ENCODE measurements at places on chromosomes 2 and 18. TPM values are rescaled to one million over a fixed set of nuclear protein-coding genes. Genes with fewer than 3 reads are reported as not detected.
A peak's percentile ranks its signal among the peaks of the same experiment; 100 is the strongest.

The GAD1 gene
- total RNA-seq = not detected

The LYPD6 gene
- not detected for total RNA-seq

The POTEI gene
- not detected for total RNA-seq

The PLEKHA3 gene
- total RNA-seq = 31.9 TPM

The CD226 gene
- total RNA-seq = 94.6 TPM

The ZC3H6 gene
- 36.8 TPM for total RNA-seq

The SFT2D3 gene
- total RNA-seq = 14.4 TPM

The ZNG1B gene
- total RNA-seq = 44.0 TPM

The TOGARAM2 gene
- total RNA-seq = 1.8 TPM

DNA sequence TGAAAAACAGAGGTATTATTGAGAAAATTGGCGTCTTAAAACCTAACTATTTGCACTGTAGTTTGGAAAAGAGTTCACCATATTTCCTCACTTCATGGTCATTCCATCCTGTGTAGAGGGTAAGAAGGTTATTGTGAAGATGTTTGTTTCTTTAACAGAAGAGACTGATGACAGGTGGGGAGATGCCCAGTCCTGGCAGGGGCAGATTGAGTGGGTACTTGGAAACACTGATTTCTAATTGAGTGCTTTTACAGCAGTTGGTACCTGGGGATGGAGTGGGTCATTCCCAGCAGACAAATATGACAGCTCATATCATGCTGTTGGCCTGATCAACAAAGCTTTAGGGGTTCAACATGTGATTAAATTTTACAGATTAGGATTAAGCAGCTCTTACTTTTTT is 67.5 kb downstream of the MYOM1 start:
- no peak for DNase-seq
- no peaks in the 10 kb centered on the region for H3K27me3 ChIP-seq
- H3K4me1 ChIP-seq = no peaks in the 10 kb centered on the region
- H3K36me3 ChIP-seq = no peaks in the 10 kb centered on the region
- no peak overlapping the region for H3K4me3 ChIP-seq

GRCh38 chr2:232898592-232899543 is 28.8 kb downstream of the SNORC start:
- H3K4me3 ChIP-seq = no peak overlapping the region
- no peaks in the 10 kb centered on the region for H3K36me3 ChIP-seq
- no peaks in the 10 kb centered on the region for H3K4me1 ChIP-seq
- H3K27me3 ChIP-seq = no peaks in the 10 kb centered on the region
- DNase-seq = no peak

GRCh38 chr2:20401489-20401835 is 45.4 kb upstream of the RHOB start:
- H3K4me3 ChIP-seq = no peak overlapping the region
- no peaks in the 10 kb centered on the region for H3K27me3 ChIP-seq
- H3K4me1 ChIP-seq = no peaks in the 10 kb centered on the region
- no peak overlapping the region for H3K27ac ChIP-seq
- H3K36me3 ChIP-seq = no peaks in the 10 kb centered on the region
- DNase-seq = no peak

- DNase-seq = no peak
- peaks cover 37% of the 10 kb centered on the region for H3K4me1 ChIP-seq
- H3K27me3 ChIP-seq = no peaks in the 10 kb centered on the region
- H3K36me3 ChIP-seq = no peaks in the 10 kb centered on the region
Observed at GRCh38 chr2:223949241-223949840, 4.2 kb upstream of the WDFY1 start.

DNA sequence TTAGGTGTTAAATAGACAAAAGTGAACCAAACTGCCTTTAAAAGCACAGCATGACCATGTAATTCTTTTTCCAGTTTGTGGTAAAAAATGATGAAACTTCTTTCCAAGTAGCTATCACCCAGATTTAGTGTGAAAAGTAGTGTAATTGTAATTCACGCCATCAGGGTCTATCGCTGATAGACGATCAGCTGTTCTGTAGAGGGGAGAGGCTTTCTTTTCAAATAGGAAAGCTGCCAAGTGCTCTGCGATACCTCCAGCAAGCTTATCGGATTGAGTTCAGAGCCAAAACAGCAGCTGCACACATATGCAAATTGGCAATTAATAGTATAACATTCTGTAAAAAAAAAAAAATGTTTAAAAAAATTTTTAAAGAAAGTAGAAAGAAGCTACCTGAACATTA is 61.9 kb upstream of the PSMD14 start:
- no peak for DNase-seq
- no peak overlapping the region for H3K27ac ChIP-seq
- H3K4me1 ChIP-seq = peaks cover 39% of the 10 kb centered on the region
- H3K4me3 ChIP-seq = no peak overlapping the region
- no peaks in the 10 kb centered on the region for H3K36me3 ChIP-seq
- no peaks in the 10 kb centered on the region for H3K27me3 ChIP-seq

GRCh38 chr2:72144274-72144631 is 3.4 kb downstream of the CYP26B1 start:
- no peaks in the 10 kb centered on the region for H3K36me3 ChIP-seq
- peaks cover 28% of the 10 kb centered on the region for H3K4me1 ChIP-seq

DNA sequence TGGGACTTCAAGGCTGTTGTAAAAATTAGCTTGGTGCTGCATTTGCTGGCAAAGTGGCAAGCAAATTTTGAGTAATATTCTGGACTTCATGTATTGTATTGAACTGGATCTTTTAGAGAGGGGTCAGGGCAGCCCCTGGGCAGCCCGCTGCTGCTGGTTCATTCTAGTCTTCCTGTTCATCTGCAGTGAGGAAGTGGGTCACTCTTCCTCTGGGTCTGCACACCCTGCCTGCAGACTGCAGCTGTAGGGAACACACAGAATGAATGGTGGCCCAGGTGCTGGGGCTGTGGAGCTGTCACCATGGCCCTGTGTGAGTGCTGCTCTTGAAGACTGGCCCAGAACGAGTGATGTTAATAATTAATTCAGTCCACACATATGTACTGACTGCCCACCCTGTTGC is 9.4 kb downstream of the SH3RF3 start:
- no peak overlapping the region for H3K27ac ChIP-seq
- peaks cover 3% of the 10 kb centered on the region for H3K27me3 ChIP-seq
- H3K4me1 ChIP-seq = peaks cover 5% of the 10 kb centered on the region

- H3K36me3 ChIP-seq = no peaks in the 10 kb centered on the region
- no peak overlapping the region for H3K27ac ChIP-seq
- DNase-seq = no peak
- no peak overlapping the region for H3K4me3 ChIP-seq
Observed at GRCh38 chr2:67215214-67216055, 181.7 kb upstream of the ETAA1 start.

GRCh38 chr2:152822676-152823075 is 104.3 kb downstream of the ARL6IP6 start:
- no peaks in the 10 kb centered on the region for H3K27me3 ChIP-seq
- H3K4me3 ChIP-seq = no peak overlapping the region
- H3K36me3 ChIP-seq = no peaks in the 10 kb centered on the region
- no peak for DNase-seq
- no peaks in the 10 kb centered on the region for H3K4me1 ChIP-seq

- no peaks in the 10 kb centered on the region for H3K36me3 ChIP-seq
- no peaks in the 10 kb centered on the region for H3K4me1 ChIP-seq
- H3K27me3 ChIP-seq = no peaks in the 10 kb centered on the region
- no peak overlapping the region for H3K4me3 ChIP-seq
Observed at GRCh38 chr2:191228861-191229260, 16.3 kb upstream of the MYO1B start.

DNA sequence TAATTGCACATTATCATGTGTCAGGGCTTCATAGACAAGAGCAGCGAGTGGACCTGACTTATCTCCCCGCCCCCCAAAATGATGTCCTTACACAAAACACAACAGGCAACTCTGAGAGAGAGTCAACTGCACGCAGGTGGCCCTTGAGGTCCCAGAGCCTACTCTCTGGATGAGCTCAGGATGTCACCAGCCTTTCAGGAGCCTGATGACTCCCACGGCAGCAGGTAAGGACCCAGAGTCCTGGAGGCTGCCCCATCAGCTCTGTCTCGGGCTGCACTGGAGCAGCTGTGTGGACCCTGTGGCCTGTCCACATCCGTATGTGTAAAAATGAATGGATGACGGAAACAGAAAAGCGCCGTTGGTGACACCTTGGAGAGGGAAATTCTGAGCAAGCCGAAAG is 130.9 kb downstream of the HDAC4 start:
- H3K27ac ChIP-seq = no peak overlapping the region
- no peaks in the 10 kb centered on the region for H3K27me3 ChIP-seq
- no peak overlapping the region for H3K4me3 ChIP-seq
- DNase-seq = no peak
- peaks cover 77% of the 10 kb centered on the region for H3K4me1 ChIP-seq

DNA sequence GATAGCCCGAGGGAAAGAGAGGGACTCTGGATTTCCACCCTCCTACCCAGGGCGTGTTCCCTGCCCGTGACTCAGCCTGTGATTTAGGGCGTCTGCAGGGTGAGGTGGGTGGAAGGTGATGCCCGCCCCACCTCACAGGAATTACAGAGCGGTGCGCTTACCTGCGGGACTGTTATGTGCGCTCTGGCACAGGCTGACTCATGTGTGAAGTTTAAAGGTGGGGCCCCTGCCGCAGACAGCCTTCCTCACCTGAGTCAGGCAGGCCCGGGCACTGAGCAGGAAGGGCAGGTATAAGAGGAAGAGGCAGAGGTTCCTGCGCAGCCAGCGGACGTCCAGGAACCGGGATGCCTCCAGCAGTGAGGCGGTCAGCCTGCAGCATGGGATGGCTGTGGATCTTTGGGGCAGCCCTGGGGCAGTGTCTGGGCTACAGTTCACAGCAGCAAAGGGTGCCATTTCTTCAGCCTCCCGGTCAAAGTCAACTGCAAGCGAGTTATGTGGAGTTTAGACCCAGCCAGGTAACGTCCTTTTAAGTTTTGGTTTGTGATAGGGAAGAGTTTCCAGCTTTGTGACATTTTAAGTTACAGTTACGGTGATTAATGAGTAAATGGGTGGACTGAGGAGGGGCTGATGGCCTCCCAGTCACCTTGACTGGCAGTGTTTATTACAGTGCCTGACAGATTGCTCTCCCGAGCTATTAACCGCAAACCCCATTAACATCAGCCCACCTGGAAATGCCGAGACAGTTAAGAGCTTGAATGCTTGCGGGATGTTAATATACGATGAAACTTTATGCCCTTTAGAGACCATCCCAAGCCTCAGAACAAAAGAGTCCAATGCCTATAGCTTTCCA is 141.6 kb upstream of the TTC39C start:
- no peak overlapping the region for H3K4me3 ChIP-seq
- H3K27me3 ChIP-seq = no peaks in the 10 kb centered on the region
- H3K36me3 ChIP-seq = no peaks in the 10 kb centered on the region

DNA sequence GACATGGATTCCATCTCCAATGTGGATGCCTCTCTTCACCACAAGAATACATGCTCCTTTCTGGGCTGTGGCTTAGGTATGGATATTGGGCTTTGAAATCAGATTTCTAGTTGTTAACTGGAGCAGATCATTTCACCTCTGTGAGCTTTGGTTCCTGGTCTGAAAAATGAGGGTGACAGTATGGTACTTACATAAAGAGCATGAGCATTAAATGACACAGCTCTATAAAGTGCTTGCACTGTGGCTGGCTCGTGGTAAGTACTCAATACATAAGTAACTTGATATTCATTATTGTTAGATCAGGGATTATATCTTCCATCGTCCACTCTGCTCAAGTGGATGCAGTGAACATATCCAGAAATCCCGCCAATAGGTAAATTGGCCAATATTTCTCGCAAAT is 33.4 kb downstream of the ARHGAP25 start:
- peaks cover 99% of the 10 kb centered on the region for H3K4me1 ChIP-seq
- peaks cover 7% of the 10 kb centered on the region for H3K36me3 ChIP-seq
- peak overlapping the region; percentile 4 for H3K4me3 ChIP-seq

DNA sequence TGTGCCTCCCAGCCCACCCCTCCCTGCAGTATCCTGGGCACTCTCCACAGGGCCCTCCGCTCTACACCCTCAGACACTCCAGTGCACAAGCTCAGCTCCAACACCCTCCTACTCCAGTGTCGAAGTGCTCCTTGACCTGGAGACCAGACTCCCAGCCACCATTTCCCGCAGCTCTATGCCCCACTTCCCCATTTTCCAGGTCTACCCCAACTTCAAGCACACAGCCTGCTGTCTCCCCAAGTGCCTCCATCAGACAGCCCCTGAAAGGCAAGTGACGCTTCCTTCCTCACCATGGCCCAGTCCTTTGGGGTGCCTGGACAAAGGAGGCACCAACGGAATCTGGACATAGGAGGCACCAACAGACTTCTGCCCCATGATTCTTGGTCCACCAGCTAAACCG is 7.2 kb downstream of the PASK start:
- peaks cover 39% of the 10 kb centered on the region for H3K36me3 ChIP-seq
- H3K27ac ChIP-seq = no peak overlapping the region
- DNase-seq = no peak
- H3K4me3 ChIP-seq = no peak overlapping the region
- H3K4me1 ChIP-seq = no peaks in the 10 kb centered on the region
- no peaks in the 10 kb centered on the region for H3K27me3 ChIP-seq

DNA sequence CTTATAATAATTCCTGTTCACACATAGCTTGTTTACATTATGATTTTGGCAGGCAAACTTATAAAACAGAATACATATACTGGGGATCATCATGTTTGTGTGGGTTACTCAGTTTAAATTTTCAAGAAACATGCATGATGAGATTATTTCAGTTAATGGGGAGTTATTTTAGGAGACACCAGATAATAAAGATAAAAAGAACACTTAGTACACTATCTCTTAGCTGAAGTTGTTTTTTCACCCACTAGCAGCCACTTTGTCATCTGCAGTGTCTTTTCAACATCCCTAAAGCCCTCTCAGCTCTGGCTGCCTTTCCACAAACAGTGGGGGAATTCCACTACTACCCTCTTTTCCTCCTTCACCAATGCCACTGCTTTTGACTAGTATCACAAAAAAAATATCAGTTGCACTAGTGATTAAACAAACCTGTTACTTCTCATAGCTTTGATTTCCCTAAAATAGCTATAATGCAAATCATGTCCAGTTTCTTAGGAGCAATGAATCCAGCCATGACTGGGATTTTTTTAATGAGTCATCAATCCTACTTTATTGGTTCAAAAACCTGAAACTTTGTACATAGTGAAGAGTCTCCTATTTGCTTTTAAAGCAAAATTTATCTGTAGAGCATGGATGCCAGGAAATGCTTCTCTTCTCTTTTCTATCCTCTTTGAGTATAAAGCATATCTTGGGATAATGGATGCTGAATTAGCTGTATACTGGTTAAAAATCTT is 156.7 kb upstream of the TFPI start:
- H3K27me3 ChIP-seq = no peaks in the 10 kb centered on the region
- no peaks in the 10 kb centered on the region for H3K4me1 ChIP-seq
- H3K36me3 ChIP-seq = no peaks in the 10 kb centered on the region
- H3K27ac ChIP-seq = no peak overlapping the region
- DNase-seq = no peak

DNA sequence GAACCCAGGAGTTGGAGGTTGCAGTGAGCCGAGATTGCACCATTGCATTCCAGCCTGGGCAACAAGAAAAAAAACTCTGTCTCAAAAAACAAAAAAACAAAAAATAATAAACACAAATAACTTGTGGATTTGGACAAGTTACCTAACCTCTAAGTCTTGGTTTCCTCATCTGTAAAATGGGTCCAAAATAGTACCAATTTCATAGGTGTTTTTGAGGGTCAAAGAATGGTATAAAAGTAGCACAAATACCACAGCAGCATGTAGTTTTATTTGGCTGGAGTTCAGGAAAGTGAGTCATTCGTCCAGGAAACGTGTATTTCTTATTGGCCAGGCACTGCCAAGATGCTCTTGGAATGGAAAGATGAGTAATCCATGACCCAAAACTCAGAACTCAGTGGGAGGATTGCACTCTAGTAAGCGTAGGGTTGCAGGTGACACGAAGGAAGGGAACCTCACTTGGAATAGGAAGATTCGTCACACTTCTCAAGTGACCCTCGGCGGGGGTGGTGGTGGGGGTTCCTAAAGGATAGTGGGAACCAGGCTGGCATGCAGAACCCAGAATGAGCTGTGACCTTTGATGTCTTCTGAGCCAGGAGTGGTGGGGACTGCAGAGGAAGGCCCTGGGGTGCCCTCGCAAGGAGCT is 24.4 kb downstream of the GRHL1 start:
- H3K36me3 ChIP-seq = no peaks in the 10 kb centered on the region
- DNase-seq = no peak
- no peaks in the 10 kb centered on the region for H3K27me3 ChIP-seq
- H3K4me3 ChIP-seq = no peak overlapping the region
- peaks cover 7% of the 10 kb centered on the region for H3K4me1 ChIP-seq

Measured in CD4-positive, alpha-beta memory T cell (primary cell).